ENCODE measurements at places on chromosomes 13 and 19. TPM values are rescaled to one million over a fixed set of nuclear protein-coding genes. Genes with fewer than 3 reads are reported as not detected.

Gene MARK4
- 11.9 TPM for total RNA-seq

Gene FPR3
- total RNA-seq: under 0.01 TPM

Gene CRTC1
- 2.8 TPM for total RNA-seq

Gene FRY
- 28.7 TPM for total RNA-seq

Gene MTMR6
- total RNA-seq: 18.1 TPM

Gene ATP1A3
- under 0.01 TPM for total RNA-seq

Gene NLRP7
- not detected for total RNA-seq

Gene KBTBD6
- 9.5 TPM for total RNA-seq

Gene ALOX5AP
- 0.74 TPM for total RNA-seq

Gene TMC4
- 0.28 TPM for total RNA-seq

Gene ZNF558
- 21.8 TPM for total RNA-seq

Gene LYPD5
- 0.14 TPM for total RNA-seq

Gene KRI1
- 9.1 TPM for total RNA-seq

Gene LILRB4
- total RNA-seq: not detected

Gene DAND5
- not detected for total RNA-seq

Gene LRRC4B
- total RNA-seq: 0.14 TPM

Gene PTBP1
- total RNA-seq: 67.6 TPM

Gene ZNF320
- 8.1 TPM for total RNA-seq

Gene GTF3A
- 82.2 TPM for total RNA-seq

Gene PEG3
- 0.85 TPM for total RNA-seq

Gene KLF1
- not detected for total RNA-seq

Gene ZNF439
- total RNA-seq: 6.0 TPM

Gene TCF3
- total RNA-seq: 47.9 TPM

Data from smooth muscle cell of bladder (primary cell).